Cardiac fibroblast (primary cell): ENCODE measurements at places on chromosomes 13 and 19.

DNA sequence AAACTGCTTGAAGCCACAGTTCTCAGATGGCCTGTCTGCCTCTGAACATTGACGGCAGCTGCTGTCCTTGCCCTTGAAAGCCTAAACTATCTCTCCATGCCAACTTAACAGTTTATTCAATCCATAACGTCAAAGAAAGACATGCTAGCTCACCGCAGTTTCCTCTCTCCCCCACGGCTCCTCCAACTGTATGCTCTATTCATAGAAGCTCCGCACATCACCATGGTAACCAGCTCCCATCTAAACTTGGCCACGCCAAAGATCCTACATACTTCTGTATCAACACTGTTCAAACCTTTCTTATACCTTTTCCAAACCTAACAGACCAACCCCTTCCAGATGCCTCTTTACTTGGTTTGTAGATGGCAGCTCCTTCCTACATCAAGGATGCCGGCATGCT lies 48.6 kb downstream of the ZNF91 start:
- no peak for DNase-seq

- no peak for DNase-seq
These were observed at the start of gene ZFP28 for GRCh38 chr19:56538761-56539263. ZFP28 (plus strand) TSS chr19:56538948; CDS start chr19:56539019, 71 bp downstream.

DNA sequence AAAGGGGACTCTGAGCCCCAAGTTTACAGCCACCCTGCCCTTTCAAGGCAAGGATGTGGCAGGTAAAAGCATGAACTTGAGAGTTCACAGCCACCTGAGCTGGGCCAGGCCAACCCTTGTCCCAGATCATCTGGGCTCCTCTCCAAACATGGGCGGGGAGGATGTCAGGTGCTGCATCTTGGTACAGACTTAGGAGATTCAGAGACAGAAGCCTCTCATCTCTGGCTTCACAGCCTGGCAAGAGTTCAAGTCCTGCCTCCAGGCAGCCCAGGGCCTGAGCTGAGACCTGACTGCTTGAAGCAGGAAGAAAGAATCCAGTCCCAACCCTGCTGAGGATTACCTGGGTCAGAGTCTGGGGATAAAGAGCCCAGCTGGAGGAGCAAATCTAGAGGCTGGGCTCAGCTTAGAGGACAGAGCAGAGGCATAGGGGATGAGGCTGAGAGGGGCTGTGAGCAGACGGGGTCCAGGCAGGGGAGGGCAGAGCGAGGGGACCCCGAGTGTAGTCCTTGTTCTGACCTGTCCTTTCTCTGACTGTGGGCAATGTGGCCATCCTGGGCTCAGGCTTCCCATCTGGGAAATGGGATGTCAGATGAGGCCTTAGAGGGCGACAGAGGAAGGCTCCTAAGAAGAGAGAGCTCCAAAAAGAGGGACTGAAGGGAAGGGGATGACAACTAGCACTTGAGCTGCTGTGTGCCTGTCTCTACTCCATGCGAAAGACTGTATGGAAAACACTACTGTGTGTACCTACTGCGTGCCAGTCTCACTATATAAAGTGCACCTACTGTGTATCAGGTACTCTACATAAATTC lies 6.6 kb upstream of the OR10H5 start:
- DNase-seq = no peak

DNA sequence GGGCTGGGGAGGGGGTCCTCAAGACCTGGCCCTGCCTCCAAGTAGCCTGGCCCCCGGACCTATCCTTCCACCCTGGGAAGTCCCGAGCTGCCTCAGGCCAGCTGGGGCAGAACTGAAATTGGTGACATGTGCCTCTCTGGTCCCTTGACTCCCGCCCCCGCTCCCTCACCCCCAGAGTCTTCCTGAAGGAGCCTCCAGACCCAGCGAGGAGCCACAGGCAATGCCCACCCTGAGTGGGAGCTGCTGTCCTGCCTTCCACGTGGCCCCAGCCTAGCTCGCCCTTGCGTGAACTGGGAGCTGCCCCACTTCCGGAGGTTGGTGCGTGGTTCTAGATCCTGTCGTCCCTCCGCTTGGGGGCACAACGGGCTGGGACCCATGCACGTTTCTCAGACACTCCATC lies 34.6 kb downstream of the CEBPA start:
- no peak for DNase-seq

DNA sequence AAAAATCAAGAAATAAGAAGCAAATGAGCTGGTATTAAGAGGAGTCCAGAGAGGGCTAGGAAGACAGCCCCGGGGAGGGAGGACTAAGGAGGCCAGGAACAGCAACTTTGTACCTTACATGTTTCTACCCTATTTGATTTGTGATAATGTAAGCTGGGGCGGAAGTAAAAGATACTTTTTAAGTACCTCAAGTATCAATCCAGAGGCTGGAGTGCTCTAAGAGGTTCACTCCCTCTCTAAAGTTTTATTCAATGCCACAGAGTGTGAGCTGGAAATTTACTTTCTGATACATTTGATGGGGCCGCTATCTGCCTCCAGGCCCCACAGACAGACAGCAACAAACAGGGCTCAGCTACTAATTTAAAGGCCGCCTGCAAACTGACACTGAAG lies 11.4 kb downstream of the MLLT1 start:
- DNase-seq = no peak

GRCh38 chr13:60162096-60162495 lies 1.6 kb downstream of the DIAPH3 start:
- no peak for DNase-seq

GRCh38 chr19:33734913-33735312 lies 61.8 kb upstream of the KCTD15 start:
- DNase-seq = no peak

GRCh38 chr19:33954686-33955085 lies 158.0 kb downstream of the KCTD15 start:
- no peak for DNase-seq

DNA sequence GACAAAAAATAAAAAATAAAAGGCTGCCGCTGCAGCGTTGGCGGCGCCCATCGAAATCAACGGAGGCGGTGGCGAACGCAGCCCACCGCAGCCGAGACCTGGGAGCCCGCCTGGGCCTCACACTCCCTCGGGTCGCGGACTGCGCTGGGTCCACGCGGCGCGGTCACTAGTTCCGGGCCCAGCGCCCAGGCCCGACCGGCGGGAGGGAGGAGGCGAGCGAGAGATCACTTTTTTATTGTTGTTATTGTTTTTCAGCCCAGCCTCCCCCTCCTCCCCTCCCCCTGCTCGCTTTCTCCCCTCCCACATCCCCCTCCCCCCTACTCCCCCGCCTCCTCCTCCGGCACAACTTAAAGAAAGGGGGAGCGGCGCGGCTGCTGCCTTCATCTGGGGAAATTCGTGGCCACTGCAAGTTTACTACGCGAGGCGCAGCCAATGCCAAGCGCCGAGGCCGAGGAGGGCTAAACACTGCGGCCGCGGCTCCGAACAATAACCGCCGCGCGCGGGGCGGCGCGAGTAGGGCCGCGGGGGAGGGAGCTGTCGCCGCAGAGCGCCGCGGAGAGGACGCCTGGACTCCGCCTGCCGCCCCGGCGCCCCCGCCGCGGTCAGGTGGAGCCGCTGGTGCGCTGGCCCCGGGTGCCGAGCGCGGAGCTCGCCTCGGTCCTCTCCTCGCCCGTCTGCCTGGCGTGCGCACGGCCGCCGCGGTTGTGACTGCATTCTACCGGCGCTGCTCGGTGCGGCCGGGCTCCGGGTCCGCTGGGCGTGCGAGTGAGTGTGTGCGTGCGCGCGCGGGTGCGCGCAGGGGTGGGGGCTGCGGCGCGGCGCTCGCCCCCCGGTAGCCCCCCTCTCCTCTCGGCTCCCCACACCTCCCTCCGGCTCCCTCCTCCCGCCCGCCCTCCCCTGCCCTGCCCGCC lies 505 bp upstream of the ZIC2 start:
- no peak for DNase-seq

GRCh38 chr19:17616961-17617806 lies 61.7 kb downstream of the COLGALT1 start:
- peak; percentile 8 for DNase-seq

- DNase-seq = no peak
These were observed 811.8 kb upstream of the GPC6 start for GRCh38 chr13:92414851-92415250.

- peak; percentile 88 for DNase-seq
These were observed 2.7 kb upstream of the RASAL3 start for GRCh38 chr19:15466851-15467733.

DNA sequence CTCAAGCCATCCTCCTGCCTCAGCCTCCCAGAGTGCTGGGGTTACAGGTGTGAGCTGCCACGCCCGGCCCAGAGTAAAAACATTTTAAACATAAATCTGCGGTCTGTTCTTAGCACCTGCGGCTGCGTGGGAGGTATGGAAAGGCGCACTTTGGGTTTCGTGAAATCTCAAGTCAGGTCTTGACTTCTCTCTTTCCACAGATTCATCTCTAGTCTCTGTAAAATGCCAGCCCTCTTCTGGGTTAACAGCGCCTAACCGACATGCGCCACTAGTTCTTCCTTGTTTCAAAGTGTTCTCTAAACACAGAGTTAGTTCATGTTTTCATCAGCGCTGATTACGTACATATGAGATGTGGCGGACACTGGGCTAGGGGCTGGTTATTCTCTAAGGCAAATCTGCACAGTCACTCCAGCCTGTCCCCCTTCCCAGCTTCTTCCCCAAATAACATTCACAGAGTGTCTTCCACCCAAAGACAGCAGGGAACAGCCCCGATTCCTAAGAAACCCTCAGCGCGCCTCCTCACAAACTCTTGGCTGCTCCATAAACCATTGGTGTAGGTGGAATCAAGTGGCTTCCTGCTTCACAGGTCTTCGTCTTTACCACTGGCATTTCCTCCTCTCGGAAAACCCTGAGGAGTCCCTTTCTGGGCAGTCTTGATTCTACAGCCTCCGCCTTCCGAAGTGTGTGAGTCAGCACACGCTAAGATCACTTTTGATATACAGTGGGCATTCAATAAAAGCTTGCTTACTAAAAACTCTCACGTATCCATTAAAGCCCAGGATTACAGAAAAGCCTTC lies 1.4 kb downstream of the PARP4 start:
- peak; percentile 91 for DNase-seq

DNA sequence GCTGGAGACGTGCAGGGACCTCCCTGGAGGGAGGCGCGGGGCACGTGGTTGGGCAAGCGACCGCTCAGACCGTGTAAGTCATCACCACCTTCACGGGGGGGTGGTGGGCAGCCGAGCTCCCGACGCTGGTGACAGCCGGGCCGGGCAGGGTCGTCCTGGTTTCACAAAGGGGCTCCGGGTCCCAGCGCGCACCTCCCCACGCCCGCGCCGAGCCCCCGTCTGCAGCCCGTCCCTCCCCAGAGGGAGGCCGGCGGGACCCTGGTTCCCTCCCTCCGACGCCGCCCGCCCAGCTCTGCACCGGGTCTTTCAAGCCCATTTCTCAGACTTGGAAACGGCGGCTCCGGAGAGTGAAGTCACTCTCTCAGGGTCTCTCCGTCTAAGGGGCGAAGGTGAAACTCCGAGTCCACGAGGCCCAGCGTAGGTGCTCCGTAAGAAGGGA lies 729 bp upstream of the ARID3A start:
- DNase-seq = peak; percentile 29
